Stimulated activated CD8-positive, alpha-beta memory T cell treated with anti-CD3 and anti-CD28 coated beads, Interleukin-7, amount 100 ng/mL, for 1 hour (primary cell): ENCODE measurements at places on chromosomes 11 and 22.

GRCh38 chr11:72924568-72925190, 110.5 kb downstream of the ATG16L2 start:
- no peak for DNase-seq

DNA sequence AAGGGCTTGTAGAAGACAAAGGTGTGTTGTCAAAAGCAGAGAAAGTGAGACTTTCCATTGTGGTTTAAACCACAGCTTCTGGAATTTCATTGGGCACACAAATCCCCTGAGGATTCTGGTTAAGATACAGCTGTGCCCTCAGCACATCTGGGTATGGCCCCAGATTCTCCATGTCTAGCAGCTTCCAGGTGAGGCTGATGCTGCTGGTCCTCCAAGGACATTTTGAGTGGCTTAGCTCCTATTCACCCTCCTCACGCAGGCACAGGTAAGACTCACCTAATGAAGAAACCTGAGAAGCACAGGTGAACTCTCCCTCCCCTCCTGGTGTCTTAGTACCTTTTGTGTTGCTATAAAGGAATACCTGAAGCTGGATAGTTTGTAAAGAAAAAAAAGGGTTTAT, 88.9 kb upstream of the IGLL5 start:
- DNase-seq: no peak

GRCh38 chr11:8218840-8219239, 44.8 kb downstream of the LMO1 start:
- DNase-seq: no peak

GRCh38 chr11:3154001-3154599, 11.0 kb downstream of the OSBPL5 start:
- no peak for DNase-seq

- no peak for DNase-seq
These were observed 164.5 kb upstream of the POU2AF2 start for GRCh38 chr11:111081021-111081511.

DNA sequence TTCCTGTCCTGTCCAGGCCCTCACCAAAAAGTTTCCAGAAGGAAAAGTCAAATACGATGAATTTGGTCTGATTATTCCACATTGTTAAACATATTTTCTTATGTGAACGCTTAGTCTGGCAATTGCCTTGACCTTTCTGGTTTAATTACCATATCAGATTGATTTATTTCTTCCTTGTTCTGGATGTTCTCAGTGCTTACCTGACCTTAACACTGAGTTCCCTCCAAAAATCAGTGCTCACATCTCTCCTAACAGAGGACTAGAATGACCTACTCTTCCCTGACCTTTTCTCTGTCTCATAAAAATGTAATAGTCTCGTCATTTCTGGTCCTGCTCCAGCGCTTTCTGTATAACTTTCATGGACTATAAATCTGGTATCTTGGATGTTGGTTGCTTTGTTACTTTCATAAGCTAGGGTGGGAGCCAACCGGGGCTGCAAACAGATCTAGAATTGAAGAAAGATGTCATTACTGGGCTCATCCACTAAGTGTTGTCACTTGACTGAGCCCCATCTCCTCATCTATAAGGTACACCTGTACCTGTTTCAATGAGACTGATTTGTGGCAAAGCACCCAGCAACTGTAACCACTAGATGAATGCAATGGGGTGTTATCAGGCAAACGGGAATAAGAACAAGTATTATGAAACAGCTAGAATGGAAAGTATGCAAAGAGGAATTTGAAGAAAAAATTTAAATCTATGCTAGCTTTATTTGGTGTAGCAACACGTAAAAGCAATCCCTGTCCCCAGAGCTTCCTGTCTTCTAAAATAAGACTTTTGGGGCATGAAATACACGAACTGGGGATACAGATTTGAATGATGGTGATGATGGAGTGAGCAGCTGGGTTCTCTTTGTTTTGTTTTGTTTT, 2.4 kb downstream of the FADS2 start:
- DNase-seq: no peak

DNA sequence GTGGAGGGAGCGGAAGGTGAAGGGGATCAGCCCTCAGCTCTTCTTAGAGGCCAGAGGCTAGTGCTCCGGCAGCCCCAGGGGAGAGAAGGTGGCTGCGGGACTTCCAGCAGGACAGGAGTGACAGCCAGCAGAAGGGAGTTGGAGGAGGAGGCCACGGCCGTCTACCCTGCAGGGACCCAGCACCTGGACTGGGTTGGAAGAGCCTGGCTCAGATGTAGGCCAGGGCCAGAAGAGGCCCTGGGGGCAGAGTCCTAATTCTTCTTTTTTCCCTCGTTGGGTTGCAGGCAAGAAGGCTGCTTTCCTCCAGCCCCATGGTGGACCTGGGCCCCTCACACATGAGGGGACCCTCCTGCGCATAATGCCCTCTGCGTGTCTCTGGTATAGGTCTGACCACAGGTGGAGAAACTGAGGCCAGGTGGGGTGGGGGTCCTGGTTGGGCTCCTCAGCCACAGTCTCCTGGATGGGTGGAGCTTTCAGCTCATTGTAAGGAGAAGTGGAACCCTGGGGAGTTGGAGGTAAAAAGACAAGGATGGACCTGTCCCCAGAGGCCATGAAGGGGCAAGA, 2.3 kb upstream of the MCAM start:
- no peak for DNase-seq

DNA sequence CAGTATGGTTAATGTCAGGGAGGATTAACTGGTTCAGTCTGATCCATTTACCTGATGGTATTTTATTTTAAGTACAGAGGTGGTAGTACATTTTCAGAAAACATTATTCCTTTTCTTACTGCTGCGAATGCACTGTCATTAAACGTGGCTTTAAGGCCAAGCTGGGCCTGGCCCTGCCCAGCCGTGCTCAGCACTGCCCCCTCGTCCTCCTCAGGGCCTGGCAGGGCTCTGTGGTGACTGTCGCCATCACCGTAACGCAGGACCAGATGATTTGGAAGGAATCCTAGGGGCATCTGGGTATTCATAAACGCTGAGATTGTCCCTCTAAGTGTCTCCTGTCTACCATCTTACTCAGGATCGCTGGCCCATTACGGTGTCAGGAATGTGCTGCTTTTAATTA, 302.0 kb downstream of the TBC1D22A start:
- DNase-seq: no peak

- DNase-seq: no peak
These were observed 25.9 kb upstream of the POU2AF3 start for GRCh38 chr11:111272420-111272819.

- no peak for DNase-seq
These were observed 40.2 kb downstream of the LRP5 start for GRCh38 chr11:68352591-68352990.

GRCh38 chr11:86675017-86675416, 2.6 kb upstream of the ME3 start:
- DNase-seq: no peak
